ENCODE measurements at places on chromosomes 11 and 22. TPM values are rescaled to one million over a fixed set of nuclear protein-coding genes. Genes with fewer than 3 reads are reported as not detected.

TRIOBP gene
- 78.2 TPM for total RNA-seq

BBOX1 gene
- not detected for total RNA-seq

DNA sequence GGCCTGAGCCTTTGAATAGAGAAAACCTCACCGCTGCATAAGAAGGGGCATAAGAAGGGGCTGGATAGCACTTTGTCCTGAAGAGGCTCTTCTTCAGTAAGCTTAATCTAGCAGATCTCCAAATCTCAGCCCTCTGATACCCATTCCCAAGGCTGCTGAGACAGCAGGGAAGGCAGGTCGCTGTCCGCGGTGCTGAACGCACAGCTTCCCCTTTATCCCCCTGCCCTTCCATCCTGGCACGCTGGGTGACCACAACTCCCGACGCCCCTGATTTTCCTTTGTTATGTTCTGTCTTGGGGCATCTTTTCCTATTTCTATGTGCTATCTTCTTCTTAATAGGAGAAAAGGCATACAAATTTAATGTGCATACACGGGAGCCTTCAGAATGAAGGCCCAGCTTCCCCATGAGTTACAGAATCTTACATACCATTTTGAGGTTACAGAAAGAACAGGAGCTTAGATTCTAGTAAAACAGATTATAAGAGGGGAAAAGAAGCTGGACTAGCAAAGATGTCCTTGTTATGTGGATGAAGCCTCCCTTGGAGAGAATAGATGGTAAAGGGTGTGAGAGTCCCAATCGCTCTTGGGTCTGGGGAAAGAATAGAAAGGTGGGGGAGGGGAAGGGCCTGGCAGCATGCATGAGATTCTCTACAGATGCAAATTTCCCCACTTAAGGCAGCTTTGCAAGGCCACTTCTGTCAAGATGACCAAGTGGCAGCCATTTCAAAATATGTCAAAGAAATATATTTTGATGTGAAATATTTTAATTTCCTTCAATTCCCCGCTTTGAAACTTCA, 5.7 kb upstream of the SULT4A1 start:
- peak; percentile 63 for DNase-seq

DNA sequence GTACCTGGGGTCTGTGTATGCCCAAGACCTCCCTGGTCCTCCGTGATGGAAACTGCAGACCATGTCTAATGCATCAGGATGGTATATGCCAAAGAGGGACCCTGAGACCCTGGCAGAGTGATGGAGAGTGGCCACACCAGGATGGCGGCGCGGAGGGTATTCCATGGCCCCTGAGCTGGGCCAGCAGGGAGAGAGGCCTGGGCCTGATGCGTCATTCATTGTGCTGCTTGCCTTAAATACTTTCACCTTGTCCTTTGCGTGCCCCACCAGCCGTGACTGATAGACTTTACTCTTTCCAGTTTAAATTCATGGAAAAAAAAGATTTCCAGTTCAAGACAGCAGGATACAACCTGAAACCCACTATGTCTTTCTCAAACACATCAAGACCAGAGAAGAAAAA, 5.6 kb upstream of the NDUFV1 start:
- no peak for DNase-seq

DNA sequence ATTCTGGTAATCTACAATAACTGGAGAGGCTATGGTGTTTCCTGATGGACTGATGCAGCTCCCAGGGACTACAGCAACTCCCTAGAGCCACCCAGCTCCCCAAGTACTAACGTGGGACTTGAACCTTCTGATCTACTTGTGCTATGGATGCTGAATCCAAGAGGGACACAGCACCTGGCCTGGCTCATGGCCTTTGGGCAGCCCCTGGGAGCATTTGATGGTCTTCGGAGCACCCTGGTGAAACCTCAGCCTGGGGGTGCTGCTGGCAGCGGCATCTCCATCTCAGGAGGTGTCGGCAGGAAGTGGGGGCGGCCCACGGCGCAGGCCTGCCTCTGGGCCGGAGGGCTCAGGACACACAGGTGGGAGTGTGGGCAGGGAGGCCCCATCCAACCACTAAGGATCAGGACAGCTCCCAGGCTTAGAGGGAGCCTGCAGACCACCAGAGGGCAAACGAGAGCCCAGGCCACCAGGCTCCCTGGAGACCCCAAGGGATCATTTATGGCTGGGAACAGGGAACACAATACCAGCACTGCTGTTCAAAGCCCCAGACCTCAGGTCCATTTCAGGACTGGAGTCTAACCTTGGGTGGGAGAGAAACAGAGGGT, 8.7 kb downstream of the EHD1 start:
- DNase-seq = no peak

PAX6 gene
- 0.63 TPM for total RNA-seq

CASP12 gene
- total RNA-seq = not detected

ADAMTS15 gene
- 3.5 TPM for total RNA-seq

DNA sequence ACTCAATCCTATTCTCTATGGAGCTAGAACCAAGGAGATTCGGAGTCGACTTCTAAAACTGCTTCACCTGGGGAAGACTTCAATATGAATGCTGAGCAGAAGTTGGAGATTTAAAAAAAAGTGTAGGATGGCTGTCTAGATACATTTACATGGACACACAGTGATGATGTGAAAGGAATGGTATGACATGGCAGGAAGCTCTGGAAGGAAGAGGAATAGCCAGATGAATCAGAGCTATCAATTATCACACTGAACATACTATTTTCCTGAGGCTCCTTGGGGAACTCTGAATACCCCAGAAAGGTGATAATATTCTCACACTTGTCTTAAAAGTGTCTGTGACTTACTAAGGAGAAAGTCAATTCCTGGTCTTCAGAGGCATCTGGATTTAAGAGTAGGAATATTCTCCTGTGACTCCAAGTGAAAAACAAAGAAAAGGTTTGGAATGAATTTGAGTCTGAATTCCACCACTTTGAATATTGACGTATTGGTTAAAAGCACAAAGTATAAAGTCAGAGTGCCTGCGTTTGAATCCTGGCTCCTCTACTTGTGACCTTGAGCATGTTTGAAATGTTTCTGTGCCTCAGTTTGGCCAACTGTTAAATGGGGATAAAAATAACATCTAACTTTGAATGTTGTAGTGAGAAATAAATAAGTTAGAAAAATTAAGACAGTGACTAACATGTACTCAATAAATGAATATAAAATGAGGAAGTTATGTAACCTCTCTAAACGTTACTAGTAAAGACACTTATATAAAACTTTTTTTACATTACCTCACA, 1.3 kb downstream of the OR52D1 start:
- no peak for DNase-seq

DDX25 gene
- total RNA-seq = 0.54 TPM

DNA sequence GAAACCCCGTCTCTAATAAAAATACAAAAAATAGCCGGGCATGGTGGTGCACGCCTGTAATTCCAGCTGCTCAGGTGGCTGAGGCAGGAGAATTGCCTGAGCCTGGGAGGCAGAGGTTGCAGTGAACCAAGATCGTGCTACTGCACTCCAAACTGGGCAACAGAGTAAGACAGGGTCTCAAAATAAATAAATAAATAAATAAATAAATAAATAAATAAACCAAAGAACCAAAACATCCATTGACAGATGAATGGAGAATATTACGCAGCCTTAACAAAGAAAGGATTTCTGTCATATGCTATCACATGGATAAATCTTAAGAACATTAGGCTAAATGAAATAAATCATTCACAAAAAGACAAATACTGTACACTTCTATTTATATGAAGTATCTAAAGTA, 11.1 kb upstream of the CSTF3 start:
- no peak for DNase-seq

OR6T1 gene
- total RNA-seq = not detected

- no peak for DNase-seq
Observed at GRCh38 chr22:45842291-45842991, 134.5 kb downstream of the WNT7B start.

DNA sequence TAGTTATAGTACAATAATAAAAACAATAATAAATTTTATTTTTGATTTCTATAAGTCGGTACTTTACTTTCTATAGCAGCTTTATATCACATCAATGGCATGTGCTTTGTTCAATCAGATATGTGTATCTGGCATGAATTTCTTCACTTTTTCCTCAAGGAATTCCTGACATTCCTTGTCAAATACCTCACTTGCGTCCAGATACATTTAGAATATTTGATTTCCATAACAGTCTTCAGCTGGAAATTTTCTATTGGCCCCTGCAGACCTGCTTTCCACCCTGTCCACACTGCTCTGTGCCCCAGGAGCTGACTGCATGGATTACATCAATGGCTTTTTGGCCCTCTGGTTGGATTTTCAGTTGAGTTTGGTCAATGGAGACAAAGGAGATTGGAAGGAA, 93.2 kb downstream of the FAR1 start:
- DNase-seq = no peak

DNA sequence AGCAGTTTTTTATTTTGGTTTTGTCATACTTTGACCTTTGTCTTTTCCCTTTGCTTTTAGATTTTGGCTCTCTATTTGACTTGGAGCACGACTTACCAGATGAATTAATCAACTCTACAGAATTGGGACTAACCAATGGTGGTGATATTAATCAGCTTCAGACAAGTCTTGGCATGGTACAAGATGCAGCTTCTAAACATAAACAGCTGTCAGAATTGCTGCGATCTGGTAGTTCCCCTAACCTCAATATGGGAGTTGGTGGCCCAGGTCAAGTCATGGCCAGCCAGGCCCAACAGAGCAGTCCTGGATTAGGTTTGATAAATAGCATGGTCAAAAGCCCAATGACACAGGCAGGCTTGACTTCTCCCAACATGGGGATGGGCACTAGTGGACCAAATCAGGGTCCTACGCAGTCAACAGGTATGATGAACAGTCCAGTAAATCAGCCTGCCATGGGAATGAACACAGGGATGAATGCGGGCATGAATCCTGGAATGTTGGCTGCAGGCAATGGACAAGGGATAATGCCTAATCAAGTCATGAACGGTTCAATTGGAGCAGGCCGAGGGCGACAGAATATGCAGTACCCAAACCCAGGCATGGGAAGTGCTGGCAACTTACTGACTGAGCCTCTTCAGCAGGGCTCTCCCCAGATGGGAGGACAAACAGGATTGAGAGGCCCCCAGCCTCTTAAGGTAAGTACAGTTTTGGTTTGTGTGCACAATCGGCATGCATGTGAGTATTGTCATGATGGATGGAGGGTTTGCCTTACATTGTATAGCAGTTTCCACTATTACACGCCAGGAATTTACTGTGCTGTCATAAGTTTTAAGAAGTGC, 25.0 kb downstream of the EP300 start:
- no peak for DNase-seq

- no peak for DNase-seq
Observed at GRCh38 chr11:34599406-34599945, 21.4 kb upstream of the EHF start.

KRTAP5-9 gene
- total RNA-seq = 0.60 TPM
